Glutamatergic neuron (in vitro differentiated cells): ENCODE measurements at places on chromosomes 1 and 21.
A peak's percentile ranks its signal among the peaks of the same experiment; 100 is the strongest.

DNA sequence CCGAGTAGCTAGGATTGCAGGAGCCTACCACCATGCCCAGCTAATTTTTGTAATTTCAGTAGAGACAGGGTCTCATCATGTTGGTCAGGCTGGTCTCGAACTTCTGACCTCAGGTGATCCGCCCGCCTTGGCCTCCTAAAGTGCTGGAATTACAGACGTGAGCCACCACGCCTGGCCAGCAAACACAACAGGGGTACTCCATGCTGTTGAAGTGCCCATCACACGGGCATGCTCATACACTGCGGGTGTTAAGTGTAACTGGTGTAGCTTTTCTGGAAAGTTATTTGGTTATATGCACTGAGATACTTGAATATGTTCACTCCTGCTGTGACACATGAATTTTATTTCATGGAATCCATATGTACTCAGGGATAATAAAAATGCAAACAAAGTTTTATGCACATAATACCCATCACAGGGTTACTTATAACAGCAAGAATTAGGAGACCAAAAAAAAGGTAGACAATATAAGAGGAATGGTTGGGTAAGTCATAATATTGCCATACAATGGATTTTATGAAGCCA, 9.2 kb downstream of the SRSF4 start:
- no peak for DNase-seq

- DNase-seq = no peak
These were observed 7.0 kb upstream of the SPATC1L start for GRCh38 chr21:46191257-46191685.

DNA sequence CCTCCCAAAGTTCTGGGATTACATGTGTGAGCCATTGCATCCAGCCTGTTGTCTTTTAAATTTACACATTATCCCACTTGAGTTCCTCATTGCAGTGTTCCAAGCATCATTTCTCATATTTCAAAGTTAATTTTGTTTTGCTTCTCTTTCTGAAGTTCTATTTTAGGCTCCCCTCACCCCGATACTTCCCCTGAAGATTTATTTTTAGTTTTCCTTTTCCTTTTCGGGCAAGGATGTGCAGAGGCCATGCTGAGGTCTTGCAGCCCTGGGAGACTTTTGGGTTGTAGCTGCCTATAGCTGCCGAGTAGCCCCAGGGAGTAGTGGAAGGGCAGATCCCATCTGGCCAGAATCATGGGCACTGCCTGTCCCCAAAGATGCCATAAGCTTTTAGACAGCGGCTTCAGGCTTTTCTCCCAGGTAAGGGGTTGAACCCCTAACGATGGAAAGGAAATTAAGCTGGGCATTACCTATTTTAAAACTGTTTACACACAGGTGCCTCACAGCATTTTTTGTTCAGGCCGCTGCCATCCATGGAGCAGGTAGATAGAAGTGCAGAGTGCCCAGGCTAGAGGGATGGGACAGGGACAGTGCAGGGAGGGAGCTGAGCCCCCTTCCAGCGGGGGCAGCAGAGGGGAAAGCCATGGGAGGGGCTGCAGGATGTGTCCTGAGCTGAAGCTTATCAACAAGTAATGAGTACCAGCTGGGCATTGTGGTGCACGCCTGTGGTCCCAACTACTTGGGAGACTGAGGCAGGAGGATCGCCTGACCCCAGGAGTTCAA, 15.9 kb downstream of the PSEN2 start:
- no peak for DNase-seq

GRCh38 chr1:47906009-47906432, 91.2 kb downstream of the TRABD2B start:
- no peak for DNase-seq

DNA sequence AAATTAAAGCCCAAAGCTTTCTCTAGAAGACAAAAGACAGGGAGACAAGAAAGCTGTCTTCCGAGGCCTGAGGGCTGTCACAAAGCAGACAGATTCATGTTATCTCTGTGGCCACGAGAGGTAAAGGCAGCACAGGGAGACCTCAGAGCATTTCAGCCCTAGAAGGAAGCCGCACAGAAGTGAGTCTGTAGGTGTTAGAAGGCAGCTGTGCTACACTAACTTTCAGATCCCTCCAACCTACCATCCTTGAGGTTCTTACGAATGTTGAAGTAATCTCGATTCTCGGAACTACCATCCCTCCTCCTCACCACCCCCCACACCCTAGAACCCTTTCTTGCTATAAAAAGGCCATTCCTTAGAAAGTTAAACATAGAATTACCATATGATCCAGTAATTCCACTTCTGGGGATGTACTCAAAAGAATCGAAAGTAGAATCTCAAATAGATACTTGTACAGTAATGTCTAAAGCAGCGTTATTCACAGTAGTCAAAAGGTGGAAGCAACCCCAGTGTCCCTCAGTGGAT, 21.5 kb upstream of the LYST start:
- no peak for DNase-seq

GRCh38 chr1:157097692-157098091, 1.9 kb downstream of the ETV3L start:
- DNase-seq = no peak

- peak; percentile 29 for DNase-seq
These were observed 70.3 kb upstream of the RGL1 start for GRCh38 chr1:183734543-183735036.

- no peak for DNase-seq
These were observed 4.1 kb upstream of the FCRL2 start for GRCh38 chr1:157781048-157781447.

- DNase-seq = no peak
These were observed 120.1 kb upstream of the SGIP1 start for GRCh38 chr1:66413838-66414175.

DNA sequence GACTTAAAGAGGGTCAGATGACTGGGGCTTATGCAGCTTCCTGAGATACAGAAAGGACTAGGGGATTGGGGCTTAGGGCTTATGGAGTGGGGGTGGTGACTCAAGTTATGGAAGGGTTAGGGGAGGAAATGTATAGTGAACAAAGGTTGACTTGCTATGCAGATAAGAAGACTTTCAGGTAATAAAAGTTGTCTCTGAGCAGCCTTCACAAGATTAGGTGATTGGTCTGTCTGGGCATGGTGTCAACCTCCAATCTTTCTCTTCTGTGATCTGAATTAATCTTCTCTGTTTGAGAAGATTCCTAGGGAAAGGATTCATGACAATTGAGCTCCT, 436.5 kb downstream of the SIPA1L2 start:
- DNase-seq = no peak

- no peak for DNase-seq
These were observed 68.7 kb downstream of the PLPP3 start for GRCh38 chr1:56510642-56511021.

DNA sequence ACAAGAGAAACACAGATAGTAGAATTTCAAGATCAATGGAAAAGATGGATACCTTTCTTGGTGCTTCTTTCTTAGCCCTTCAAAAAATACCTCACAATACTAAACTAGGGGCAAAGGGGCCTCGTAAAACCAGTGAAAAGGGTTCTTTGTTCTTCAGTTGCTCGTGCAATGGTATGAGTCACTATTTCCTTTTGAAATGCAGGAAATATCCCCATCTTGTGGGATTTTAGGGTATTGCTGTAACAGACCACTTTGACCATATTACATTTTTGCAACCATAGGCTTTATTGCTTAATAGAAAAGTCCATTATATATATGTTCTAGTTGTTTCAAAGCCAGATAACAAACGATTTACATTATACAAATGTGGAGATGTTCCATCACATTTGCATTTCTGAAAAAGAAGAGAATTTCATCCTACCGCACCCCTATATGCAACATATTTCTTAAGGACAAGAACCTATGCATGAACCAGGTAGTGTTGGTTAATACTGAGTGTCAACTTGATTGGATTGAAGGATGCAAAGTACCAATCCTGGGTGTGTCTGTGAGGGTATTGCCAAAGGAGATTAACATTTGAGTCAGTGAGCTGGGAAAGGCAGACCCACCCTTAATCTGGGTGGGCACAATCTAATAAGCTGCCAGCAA, 88.6 kb upstream of the PKN2 start:
- no peak for DNase-seq

DNA sequence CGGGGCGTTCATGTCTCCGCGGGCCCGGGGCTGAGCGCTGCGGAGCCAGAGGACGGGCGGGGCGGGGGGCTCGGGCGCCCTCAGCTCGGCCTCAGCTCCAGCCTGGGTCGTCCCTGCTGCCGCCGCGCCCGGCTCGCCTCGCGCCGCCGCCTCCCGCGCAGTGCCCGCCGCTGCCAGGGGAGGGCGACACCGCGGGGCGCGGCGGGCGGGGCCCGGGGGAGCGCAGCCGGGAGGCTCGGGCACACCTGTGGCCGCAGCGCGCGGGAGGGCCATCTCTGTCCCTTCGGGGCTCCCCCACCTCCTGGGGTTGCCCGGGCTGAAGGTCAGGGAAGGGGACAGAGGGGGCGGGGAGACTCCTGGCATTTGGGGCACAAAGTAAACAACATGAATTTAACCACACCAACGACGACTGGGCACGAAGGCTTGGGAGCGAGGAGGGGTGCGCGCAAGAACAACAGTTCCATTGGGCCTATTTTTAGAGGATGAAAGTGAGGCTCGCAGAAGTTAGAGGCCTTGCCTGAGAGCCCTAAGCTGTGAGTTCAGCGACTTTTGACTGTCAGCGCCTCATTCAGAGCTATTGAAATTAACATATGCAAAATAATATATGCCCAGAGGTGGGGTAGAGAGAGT, at the start of gene FAM131C:
Gene FAM131C, minus strand, starts transcription at position 162 of the 630 bp plus-strand sequence. CDS start 209 bp downstream, outside the sequence.
- peak; percentile 67 for DNase-seq

- DNase-seq = no peak
These were observed 9.0 kb downstream of the TRAF5 start for GRCh38 chr1:211335522-211336157.

GRCh38 chr1:56924116-56924515, 41.7 kb downstream of the C8B start:
- DNase-seq = no peak

DNA sequence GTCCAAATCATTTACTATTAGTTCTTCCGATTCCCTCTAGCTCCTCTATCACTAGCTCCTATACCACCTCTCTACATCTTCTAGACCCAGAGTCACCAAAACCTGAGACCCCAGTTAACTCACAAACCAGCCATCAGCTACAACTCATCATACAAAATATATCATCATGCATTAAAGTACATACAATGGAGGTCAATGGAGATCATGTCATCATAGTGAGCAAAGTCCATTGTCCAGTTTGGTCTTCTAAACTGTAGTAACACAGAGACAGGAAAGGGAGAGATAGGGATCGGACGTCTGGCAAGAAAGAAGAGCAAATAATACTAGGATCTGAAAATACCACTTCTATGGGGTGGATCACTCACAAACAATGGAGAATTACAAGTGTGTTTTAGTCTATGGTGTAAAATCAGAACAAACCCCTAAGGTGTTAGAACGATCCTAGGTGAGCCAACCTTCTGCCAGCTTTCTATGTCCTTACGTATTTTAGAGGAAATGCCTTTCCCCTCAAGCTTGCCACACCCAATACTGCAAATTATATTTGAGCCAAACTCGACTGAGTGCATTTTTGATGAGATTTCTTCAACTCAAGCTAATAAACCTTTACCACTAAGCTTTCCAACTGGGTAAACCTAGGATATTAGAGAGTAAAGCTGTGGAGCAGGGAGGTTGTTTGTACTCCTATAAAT, 3.9 kb downstream of the ADIPOR1 start:
- DNase-seq = no peak

DNA sequence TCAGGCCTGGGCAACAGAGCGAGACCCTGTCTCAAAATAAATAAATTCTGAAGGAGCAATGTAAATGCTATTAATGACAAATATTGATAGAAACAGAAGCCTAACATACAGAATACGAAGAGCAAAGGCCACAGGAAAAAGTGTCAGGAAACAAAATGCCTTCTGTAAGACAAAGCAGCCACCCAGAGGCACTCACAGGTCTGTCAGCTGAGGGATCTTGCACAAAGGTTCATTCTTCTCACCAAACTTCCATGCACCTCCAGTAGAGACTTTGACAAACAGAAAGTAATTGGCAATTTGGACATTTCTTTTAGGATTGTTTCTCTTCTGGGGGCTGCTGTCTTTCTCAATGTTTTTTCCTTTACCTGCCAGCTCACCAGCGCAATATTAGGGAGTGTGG, 1.2 kb upstream of the ALDH9A1 start:
- no peak for DNase-seq

DNA sequence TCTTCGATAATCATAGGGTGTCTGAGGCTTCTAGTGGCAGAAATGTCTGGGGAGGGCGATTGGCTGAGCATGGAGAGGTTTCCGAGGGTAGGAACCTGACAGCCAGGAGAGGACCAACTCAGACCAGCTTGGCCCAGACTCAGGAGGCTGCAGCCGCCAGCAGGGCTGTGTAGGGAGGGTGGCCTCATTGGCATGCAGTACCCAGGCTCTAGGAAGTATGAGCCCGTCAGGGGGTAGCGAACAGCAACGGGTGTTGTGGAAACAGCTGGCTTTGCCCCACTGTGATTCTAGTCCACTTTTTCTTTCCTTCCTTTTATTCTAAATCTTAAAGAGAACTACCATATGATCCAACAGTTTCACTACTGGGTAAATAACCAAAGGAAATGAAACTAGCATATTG, 103.3 kb downstream of the DIRAS3 start:
- DNase-seq = no peak

GRCh38 chr1:42690477-42691156, 8.4 kb downstream of the YBX1 start:
- no peak for DNase-seq

- no peak for DNase-seq
These were observed 17.2 kb upstream of the RCSD1 start for GRCh38 chr1:167612587-167613385.

DNA sequence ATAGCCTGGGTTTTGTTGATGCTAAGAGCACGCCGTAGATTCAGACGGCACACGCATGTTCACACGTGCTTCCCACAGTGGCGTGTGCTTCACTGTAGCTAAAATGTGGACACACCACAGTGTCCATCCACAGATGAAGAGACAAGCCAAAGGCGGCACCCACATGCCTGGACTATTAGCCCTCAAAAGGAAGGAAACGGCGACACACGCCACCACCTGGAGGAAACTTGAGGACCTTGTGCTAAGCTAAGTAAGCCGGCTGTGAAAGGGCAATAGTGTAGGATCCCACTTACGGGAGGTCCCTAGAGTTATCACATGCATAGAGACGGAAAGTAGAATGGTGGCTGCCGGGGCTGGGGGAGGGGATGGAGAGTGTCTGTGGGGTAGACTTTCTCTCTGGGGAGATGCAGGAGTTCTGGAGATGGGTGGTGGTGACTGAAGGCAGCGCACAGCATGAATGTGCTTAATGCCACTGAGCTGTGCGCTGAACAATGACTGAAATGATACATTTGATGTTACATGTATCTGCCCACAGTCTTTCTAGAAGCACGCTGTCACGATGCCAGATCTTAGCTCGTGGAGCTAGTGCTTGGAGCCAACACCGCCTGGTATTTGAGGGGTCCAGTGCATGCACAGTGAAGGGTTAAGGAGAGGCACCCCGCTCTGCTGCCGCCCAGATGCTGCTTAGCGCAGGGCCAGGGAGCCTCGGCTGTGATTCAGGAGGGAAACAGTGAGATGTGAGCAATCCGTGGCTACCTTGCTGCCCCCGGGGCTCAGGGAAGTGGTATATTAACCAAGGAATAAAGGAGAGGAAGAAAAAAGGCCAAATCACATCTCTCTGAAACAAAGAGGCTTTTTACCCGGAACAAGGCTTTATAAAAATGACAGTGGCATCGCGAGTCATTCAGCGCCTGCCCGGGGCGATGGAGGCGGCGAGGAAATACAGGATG, 103.7 kb downstream of the PRDM16 start:
- no peak for DNase-seq
